ENCODE measurements at places on chromosomes 1 and 21.

DNA sequence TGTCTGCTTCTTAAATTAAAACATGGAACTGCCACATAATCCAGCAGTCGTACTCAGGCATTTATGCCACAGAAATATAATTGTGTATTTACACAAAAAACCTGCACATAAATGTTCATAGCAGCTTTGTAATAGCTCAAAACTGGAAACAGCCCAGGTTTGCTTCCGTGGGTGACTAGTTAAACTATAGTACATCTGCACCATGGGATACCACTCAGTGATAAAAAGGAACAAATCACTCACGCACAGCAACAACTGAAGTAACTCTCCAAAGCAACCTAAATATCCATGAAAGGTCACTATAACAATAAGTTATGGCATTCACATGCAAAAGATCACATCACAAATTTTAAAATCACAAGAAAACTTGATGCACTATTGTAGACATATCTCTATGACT is 64.4 kb downstream of the KCNT2 start:
- no peak for DNase-seq

DNA sequence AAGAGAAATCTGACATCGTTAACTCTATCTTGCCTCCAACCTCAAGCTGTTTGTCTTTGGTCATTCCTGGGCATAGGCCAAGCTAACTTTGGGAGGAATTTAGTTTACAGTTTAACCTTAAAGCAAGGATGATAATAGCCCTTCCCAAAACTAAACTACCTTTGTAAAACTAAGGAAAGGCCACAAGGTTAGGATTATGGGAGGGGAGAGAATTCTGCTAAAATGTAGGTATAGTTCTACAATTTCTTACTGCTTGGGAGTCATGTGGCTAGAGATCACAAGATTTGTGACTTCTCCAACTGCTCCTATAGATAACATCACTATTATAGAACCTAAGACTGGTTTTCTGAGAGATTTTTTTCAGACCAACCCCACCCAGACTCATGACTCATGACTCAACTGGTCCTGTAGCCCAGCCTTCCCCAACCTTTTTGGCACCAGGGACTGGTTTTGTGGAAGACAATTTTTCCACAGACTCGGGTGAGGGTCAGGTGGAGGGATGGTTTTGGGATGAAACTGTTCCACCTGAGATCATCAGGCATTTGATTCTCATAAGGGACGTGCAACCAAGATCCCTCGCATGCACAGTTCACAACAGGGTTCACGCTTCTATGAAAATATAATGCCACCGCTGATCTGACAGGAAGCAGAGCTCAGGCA is 70.7 kb upstream of the MUTYH start:
- no peak for DNase-seq

GRCh38 chr1:29371332-29371731 is 135.0 kb downstream of the PTPRU start:
- no peak for DNase-seq

DNA sequence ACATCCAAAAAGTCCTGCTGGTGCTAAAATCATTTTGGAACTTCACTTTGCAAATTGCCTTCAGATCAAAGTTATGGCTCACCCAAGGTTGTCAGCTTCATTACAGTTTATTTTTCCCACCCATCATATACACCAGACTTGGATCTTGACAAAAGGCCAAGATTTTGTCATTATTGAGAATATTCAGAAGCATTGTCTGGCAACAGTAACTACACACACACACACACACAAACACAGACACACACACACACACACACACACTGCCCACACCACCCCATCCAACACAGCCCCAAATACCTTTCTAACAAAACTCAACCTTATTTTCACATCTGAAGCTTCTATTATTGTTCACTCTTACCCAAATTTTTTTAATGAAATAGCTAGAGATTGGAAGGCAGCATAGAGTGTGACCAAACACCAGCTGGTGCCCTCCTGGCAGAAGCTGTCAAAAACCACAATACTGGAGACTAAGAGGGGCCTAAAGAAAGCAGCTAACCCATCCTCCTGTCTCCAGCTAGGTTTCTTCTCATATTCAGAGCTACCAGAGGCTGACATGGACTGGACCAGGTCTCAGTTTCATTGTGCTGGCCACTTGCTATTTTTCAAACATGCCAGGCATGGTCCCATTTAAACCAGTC is 139.1 kb upstream of the ZC3H11B start:
- DNase-seq = no peak

GRCh38 chr21:31360717-31361116 is 16.7 kb upstream of the TIAM1 start:
- DNase-seq = no peak

Data from NAMALWA (cell line).